Fibroblast of lung (primary cell): ENCODE measurements at places on chromosomes 4 and X. TPM values are rescaled to one million over a fixed set of nuclear protein-coding genes. Genes with fewer than 3 reads are reported as not detected.

DNA sequence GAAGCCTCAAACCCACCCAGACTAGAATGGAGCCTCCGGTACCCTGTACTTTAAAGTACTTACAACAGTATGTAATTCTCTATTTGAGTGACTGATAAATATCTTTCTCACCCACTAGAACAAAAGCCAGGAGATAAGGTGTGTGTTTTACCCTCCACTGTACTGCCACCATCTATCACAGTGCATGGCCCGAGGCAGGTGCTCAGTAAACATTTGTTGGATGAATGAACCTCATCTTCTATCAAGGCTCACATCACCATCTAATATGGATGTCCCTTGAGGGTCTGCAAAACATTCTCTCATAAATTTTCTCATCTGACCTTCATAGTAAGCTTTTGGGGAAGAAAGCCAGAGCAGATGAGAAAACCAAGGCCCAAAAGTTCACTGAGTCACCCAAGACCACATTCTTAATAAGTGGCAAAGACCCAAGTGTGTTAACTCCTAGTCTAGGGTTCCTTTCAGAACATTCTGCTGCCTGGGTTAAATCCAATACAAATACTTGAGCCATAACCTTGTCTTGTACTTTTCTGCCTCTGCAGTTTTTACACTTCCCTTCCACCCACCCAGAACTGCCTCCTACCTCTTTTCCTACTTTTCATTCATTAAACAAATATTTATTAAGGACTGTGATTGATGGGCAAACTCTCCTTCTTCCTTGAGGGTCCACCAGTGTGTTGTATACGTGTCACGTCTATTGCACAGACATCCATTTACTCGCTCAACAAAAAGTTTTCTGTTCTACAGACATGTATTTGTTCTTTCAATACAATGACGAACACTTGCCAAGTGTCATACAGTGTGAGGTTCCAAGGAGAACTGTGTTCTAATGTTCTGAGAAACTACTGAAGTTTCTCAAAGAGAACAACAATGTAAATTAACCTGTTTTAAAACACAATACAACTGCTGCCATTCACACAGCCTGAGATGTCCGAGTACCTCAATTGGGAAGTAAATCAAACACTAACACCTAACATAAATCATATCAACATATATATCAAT, 35.7 kb downstream of the APBB2 start:
- DNase-seq = peak; percentile 95

DNA sequence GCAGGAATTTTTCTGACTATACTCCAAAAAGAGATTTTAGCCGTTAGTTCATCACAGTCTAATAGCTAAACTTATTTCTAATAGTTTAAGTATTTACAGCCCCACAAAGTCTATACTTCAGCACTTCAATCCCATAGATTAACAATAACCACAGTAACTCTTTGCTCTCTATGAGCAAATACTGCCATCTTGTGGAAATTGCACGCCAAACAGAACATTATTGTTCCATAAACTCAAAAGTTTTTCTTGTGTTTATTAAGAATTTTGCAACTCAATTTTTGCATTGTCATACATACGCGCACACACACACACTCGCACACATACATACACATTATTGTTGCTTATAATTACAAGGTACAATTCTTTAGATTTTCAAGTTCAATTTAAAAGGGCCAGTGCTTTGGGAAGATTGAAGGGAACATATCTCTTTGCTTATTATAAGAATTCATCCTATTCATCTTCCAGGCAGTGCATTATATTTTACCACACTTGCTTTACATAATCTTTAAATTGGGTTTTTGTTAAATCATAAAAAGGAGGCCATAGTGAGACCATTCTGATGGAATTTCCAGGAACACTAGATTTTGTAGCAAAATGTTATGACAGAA, 63.8 kb upstream of the ATOH1 start:
- peak; percentile 21 for DNase-seq

DNA sequence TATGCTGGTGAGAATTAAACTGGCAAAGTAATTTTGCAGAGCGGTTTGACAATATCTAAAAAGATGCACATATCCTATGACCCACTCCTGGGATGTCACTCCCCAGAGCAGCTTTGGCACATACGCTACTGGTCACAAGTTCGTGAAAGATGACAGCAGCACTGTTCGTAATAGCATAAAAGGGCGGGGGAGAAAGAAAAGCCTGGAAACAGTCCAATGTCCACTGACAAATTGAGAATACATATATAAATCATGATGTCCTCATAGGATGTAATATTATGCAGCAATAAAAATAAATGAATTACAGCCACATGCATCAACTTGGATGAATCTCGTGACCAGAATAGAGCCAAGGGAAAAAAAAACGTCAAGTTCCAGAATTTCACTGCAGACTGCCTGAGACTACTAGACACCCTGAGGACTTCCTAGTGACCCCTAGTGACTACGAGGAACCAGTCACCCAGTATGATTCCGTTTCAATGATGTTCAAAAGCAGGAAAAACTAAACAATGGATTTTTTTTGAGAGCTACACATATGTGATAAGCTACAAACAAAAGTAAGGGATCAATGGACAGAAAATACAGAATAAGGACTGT, 1.8 kb downstream of the PCSK1N start:
- DNase-seq = peak; percentile 7

DNA sequence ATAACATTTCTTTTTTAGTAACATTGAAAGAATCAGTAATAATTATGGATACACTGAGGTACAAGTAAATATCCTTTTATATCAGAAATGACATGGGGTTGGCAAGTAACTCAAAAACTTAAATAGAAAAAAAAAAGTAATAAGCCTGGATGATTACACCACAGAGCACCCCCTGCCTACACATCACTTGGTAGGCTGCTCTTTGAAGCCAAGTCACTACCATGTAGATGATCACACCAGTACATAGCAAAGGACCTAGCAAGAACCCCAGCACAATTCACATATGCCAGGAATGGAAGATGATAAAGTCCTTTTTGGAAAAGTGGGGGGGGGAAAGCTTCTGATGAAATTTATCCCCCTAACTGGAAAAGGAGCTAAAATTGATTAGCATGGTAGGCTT, 56.9 kb downstream of the METTL14 start:
- DNase-seq = no peak

GRCh38 chrX:110944311-110944750, 148.7 kb upstream of the CHRDL1 start:
- DNase-seq = no peak

GRCh38 chr4:48100256-48100655, 33.8 kb downstream of the TXK start:
- DNase-seq = no peak

- DNase-seq = peak; percentile 67
These were observed 30.9 kb upstream of the HSD17B13 start for GRCh38 chr4:87353592-87353991.

GRCh38 chr4:26088433-26088928, 174.5 kb downstream of the SMIM20 start:
- DNase-seq = peak; percentile 35

GRCh38 chr4:26287756-26288155, 33.1 kb upstream of the RBPJ start:
- DNase-seq = no peak

DNA sequence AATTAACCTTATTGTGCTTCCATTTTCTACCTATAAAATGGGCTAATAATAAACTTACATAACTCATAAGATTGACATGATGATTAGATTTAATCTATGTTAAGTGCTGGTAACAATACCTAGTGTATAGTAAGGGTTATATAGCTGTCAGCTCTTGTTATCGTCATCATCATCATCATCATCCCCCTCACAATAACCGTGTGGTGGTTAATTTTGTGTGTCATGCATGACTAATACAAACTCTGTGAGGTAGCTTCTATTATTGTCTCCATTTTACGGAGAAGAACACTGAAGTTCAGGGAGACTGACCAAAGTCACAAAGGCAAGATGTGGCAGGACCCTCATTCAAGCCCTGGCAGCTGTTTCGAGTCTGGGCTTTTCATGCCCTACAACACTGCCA, 211.3 kb downstream of the PALLD start:
- peak; percentile 60 for DNase-seq

DNA sequence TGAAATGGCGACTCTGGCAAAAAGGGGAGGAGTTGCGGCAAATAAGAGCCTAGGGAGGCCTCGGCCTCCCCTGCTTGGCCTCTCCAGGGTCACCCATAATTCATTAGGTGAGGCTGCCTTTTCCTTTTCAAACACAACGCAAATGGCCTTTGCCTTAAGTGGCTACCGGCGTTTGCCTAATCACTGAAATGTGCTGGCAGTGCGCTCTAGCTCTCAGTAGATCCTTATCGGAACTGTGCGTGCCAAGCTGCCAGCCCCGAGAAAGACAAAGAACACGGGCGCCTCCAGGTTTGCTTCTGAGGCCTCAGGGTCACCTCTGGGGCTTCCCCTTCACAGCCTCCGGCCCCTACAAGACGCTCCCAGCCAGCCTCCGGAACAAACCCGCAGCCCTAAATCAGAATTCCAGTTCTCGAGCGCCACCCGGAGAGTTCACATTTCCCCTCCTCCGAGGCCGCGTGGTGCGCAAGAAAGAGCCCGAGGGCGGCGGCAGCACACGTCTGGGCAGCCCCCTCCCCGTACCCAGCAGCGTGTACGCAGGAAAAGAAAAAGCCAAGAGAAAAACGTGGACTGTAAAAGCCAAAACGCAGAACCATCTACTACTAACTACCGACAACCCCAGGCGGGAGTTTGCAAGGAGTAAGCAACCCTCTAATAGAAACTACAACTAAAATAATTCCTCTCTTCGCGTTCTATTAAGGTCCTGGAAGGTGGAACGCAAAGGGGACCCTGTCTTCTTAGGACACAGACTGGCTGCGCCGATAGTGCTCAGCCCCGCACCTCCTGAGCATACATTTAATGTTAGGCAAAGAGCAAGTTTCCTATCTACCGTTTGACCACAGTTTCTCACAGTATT, 76.5 kb upstream of the BCOR start:
- DNase-seq = no peak

GRCh38 chr4:147138171-147138570, 192.5 kb upstream of the TTC29 start:
- DNase-seq = no peak

The RCHY1 gene
- polyA plus RNA-seq = 41.9 and 49.3 TPM in 2 replicates

The TSPYL2 gene
- 14.6 and 21.0 TPM in 2 replicates for polyA plus RNA-seq

The PAGE5 gene
- polyA plus RNA-seq = not detected in 2 replicates

The ZNF280C gene
- 7.6 and 8.7 TPM in 2 replicates for polyA plus RNA-seq

The SSX4 gene
- polyA plus RNA-seq = not detected in 2 replicates
